ENCODE measurements at places on chromosomes 16 and 17.

GRCh38 chr16:28522792-28523191 lies 16.0 kb downstream of the NUPR1 start:
- no peak for DNase-seq
- no peaks in the 10 kb centered on the region for H3K27me3 ChIP-seq
- no peaks in the 10 kb centered on the region for H3K36me3 ChIP-seq
- H3K27ac ChIP-seq: no peak overlapping the region
- H3K4me3 ChIP-seq: no peak overlapping the region

- H3K27me3 ChIP-seq: peaks cover 3% of the 10 kb centered on the region
- H3K4me3 ChIP-seq: no peak overlapping the region
- H3K4me1 ChIP-seq: no peaks in the 10 kb centered on the region
- no peak for DNase-seq
Measured at GRCh38 chr17:62757500-62757951, 50.6 kb downstream of the MARCHF10 start.

- no peaks in the 10 kb centered on the region for H3K36me3 ChIP-seq
- no peak for DNase-seq
- no peaks in the 10 kb centered on the region for H3K27me3 ChIP-seq
- no peak overlapping the region for H3K4me3 ChIP-seq
- no peaks in the 10 kb centered on the region for H3K4me1 ChIP-seq
Measured at GRCh38 chr16:51228097-51228659, 77.1 kb upstream of the SALL1 start.

DNA sequence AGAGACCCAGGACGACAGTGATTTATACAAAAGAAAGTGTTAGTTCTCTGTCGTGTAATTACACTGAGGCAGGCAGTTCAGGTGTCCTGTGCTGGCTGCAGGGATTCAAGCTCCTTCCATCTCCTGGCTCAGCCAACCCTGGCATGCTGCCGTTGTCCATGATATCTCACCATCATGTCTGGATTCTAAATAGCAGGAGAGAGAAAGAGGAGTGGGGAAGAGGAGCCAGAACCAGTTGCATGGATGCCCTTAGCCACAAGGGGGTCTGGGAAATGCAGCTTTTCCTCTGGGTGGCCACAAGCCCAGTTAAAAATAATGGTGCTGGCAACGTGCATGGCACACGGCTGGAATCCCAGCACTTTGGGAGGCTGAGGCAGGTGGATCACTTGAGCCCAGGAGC lies 9.7 kb downstream of the C16orf54 start:
- peaks cover 8% of the 10 kb centered on the region for H3K36me3 ChIP-seq
- peaks cover 77% of the 10 kb centered on the region for H3K4me1 ChIP-seq
- no peak overlapping the region for H3K27ac ChIP-seq
- H3K4me3 ChIP-seq: no peak overlapping the region
- H3K27me3 ChIP-seq: no peaks in the 10 kb centered on the region
- DNase-seq: no peak

DNA sequence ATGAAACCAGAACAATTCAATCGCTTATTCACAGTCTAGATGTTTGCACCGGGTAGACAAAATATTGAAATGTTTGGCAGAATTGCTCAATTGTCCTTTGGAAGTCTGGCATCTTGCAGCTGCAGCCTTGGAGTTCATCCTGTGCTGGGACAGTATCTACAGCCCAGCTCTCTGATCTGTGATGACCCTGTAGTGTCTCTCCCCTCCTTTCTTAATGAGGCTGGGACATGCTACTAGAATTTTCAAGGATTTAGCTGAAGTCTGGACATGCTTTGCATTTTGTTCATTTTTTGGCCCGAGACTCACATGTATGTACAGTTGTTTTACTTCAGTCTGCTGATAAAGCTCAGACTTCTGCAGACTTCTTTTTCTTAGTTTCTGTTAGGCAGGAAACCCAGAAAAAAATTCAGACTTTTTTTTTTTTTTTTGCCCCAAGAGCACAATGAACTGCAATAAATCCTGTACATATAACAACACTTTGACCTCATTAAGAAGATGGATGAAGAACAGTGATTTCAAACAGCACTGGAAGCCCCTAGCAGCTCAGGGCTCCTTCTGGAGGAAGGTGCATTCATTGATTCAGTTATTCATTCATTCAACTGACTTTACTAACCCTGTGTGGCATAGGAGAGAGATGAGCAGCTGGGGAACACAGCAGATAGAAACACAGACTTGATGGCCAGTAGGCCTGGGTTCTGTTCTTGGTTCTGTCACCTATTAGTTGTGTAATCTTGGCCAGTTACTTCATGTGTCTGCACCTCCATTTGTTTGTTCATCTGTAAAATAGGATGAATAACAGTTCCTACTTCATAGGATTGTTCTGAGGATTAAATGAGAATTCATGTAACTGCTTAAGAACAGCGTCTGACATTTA lies 210.0 kb downstream of the MAP2K4 start:
- H3K27me3 ChIP-seq: peaks cover under 1% of the 10 kb centered on the region
- H3K4me3 ChIP-seq: no peak overlapping the region

DNA sequence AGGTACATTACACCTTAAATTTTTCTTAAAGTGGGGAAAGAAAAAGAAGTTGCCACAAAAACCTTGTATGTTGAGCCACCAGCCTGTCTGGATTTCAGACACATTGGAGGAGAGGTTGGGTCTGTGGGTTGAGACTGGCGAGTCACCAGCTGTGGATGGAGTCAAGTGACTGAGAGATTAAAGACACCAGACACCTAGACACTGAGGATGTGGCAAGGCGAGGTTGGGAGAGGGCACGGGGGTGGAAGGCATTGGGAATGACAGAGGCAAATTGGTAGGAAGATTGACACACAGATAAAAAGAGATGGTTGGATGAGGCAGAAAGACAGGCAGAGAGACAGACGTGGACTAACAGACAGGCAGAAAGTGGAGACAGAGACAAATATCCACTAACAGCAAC lies 49.6 kb downstream of the KCNJ12 start:
- no peak for DNase-seq
- H3K4me1 ChIP-seq: peaks cover 8% of the 10 kb centered on the region
- no peak overlapping the region for H3K4me3 ChIP-seq
- no peak overlapping the region for H3K27ac ChIP-seq
- H3K27me3 ChIP-seq: no peaks in the 10 kb centered on the region

DNA sequence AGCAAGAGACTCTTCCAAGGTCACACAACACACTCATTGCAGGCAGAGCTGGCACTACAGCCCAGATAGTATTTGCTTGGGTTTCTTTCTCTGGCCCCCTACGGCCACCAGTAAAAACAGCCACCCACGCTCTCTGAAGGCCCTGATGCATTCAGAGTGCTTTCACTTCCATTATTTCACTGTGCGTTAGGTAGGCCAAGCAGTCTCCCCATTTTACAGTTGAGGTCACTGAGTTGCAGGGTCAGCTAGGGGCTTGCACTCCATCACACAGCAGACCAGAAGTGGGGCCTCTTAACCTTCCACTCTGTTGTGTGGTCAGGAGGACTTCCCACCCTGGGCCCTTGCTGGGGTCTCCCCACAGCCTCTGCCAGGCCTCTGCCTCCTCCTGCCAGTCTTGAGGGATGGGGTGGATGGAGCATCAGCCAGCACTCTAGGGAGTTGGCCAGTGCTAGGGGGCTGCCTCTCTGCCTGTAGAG lies 2.5 kb downstream of the TBX21 start:
- peak; percentile 53 for DNase-seq
- H3K4me1 ChIP-seq: peaks cover 67% of the 10 kb centered on the region
- peak overlapping the region; percentile 100 for H3K4me3 ChIP-seq
- no peaks in the 10 kb centered on the region for H3K27me3 ChIP-seq
- H3K27ac ChIP-seq: peak overlapping the region; percentile 99
- peaks cover 51% of the 10 kb centered on the region for H3K36me3 ChIP-seq

GRCh38 chr17:14580499-14580898 lies 279.6 kb downstream of the HS3ST3B1 start:
- no peak for DNase-seq
- H3K4me1 ChIP-seq: no peaks in the 10 kb centered on the region
- no peak overlapping the region for H3K4me3 ChIP-seq

DNA sequence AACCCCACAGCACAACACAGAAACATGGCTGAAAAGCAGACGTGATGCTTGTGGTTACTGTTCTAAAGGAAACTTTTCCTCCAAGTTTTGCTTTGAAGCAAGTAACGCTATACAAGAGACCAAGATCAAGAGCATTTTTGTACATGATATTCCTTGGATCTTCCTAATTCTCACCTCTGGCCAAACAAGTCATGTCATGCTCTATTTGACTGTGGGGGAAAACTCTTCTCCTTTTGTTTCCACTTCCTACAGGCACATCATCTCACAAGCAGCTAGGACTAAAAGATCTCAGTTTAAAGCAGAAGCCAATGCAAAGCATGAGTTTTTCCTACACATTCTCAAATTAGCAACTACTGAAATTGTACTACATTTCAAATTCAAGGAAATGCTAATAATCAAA lies 50.7 kb downstream of the CFDP1 start:
- peaks cover 19% of the 10 kb centered on the region for H3K36me3 ChIP-seq
- H3K4me1 ChIP-seq: peaks cover 47% of the 10 kb centered on the region
- peaks cover 2% of the 10 kb centered on the region for H3K27me3 ChIP-seq
- DNase-seq: no peak

- peaks cover 3% of the 10 kb centered on the region for H3K27me3 ChIP-seq
- peak; percentile 34 for DNase-seq
- H3K4me1 ChIP-seq: peaks cover 15% of the 10 kb centered on the region
- no peak overlapping the region for H3K27ac ChIP-seq
Measured at GRCh38 chr17:57939797-57940196, 15.4 kb downstream of the CUEDC1 start.

- DNase-seq: no peak
- peak overlapping the region; percentile 32 for H3K4me3 ChIP-seq
- H3K27ac ChIP-seq: no peak overlapping the region
- peaks cover 8% of the 10 kb centered on the region for H3K4me1 ChIP-seq
- peaks cover 10% of the 10 kb centered on the region for H3K27me3 ChIP-seq
Measured at GRCh38 chr16:47036201-47036600, 62.7 kb upstream of the DNAJA2 start.

- H3K4me1 ChIP-seq: no peaks in the 10 kb centered on the region
- no peaks in the 10 kb centered on the region for H3K27me3 ChIP-seq
- no peak overlapping the region for H3K4me3 ChIP-seq
- no peaks in the 10 kb centered on the region for H3K36me3 ChIP-seq
- no peak for DNase-seq
- H3K27ac ChIP-seq: no peak overlapping the region
Measured at GRCh38 chr17:74245145-74245831, 28.7 kb upstream of the DNAI2 start.

GRCh38 chr17:45702666-45703266 lies 81.4 kb upstream of the CRHR1 start:
- H3K27me3 ChIP-seq: peaks cover 20% of the 10 kb centered on the region
- no peak for DNase-seq
- H3K4me1 ChIP-seq: peaks cover 6% of the 10 kb centered on the region
- no peak overlapping the region for H3K4me3 ChIP-seq
- no peak overlapping the region for H3K27ac ChIP-seq
